ENCODE measurements at places on chromosomes 11 and 22.
A peak's percentile ranks its signal among the peaks of the same experiment; 100 is the strongest.

- DNase-seq = no peak
Observed at GRCh38 chr11:113901141-113901540, 3.5 kb upstream of the HTR3B start.

GRCh38 chr22:37533995-37534394, 14.8 kb upstream of the CARD10 start:
- DNase-seq = no peak

DNA sequence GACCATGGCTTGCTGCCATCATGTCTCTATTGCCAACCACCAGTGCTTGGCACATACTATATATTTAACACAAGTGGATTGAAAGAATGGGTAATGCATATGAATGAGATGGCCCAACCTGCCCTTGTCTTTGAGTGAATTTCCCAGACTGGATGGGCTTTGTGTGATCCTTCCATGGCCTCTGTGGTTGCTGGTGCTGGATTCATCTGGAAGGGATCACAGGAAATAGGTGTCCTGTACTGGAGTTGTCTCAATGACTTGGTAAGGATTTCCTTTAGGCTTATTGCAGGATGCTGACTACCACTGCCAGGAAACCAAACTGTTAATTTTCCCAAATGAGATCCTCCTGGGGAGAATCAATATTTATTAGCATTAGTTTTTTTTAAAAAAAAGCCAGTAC, 328.6 kb downstream of the TMEM135 start:
- no peak for DNase-seq

- no peak for DNase-seq
Observed at GRCh38 chr11:115912484-115912945, 408.3 kb upstream of the CADM1 start.

DNA sequence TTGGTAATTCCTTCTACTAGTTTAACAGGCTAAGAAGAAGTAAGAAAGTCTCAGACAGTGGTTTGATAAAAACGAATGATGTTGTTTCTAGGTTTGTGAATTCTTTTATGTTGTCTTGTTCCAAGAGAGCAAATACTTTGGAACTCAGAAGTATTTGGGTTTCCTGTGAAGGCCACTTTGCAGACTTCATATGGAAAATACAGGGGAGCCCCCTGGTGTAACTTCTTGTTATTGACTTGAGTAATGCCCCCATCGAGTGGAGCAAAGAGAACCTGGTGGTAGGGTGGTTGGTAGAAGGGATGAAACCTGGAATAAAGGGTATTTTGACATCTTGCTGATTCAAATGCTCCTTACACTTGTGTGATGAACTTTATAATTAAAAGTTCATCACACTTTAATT, 40.0 kb upstream of the PTH start:
- no peak for DNase-seq

DNA sequence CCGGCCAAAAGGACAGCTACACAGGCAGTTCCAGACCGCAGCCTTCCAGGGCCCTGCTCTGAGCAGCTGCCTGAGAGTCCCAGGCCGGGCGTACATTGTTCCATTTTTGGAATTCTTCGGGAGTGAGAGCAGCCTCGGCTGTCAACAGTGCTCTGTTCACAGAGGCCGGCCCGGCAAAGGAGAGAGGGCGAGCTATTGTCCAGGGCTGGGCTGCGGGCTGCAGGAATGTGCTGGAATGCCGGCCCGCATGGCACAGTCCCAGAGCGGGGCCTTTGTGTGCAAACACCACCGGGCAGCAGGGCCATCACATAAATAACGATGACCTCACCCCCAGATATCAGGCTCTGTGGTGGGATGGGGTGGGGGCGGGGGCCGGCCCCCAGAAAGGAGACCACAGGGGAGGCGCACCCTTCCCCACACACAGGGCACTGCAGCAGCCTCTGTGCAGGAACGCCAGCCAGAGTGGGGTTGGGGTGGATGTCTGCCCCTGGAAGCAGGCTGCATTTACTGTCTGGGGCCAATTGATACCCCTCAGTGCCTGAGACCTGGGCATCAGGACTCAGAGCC, 15.8 kb downstream of the LINC01488 start:
- DNase-seq = no peak

DNA sequence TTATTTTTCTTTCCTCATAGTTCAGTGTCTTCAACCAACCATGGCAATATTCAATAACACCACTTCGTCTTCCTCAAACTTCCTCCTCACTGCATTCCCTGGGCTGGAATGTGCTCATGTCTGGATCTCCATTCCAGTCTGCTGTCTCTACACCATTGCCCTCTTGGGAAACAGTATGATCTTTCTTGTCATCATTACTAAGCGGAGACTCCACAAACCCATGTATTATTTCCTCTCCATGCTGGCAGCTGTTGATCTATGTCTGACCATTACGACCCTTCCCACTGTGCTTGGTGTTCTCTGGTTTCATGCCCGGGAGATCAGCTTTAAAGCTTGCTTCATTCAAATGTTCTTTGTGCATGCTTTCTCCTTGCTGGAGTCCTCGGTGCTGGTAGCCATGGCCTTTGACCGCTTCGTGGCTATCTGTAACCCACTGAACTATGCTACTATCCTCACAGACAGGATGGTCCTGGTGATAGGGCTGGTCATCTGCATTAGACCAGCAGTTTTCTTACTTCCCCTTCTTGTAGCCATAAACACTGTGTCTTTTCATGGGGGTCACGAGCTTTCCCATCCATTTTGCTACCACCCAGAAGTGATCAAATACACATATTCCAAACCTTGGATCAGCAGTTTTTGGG, at the start of gene OR51T1:
Gene OR51T1, plus strand, starts transcription at position 41 of the 641 bp plus-strand sequence. Its CDS starts 0 bp downstream, at position 41.
- no peak for DNase-seq

GRCh38 chr11:65384301-65384889, 1.9 kb upstream of the SLC25A45 start:
- no peak for DNase-seq

DNA sequence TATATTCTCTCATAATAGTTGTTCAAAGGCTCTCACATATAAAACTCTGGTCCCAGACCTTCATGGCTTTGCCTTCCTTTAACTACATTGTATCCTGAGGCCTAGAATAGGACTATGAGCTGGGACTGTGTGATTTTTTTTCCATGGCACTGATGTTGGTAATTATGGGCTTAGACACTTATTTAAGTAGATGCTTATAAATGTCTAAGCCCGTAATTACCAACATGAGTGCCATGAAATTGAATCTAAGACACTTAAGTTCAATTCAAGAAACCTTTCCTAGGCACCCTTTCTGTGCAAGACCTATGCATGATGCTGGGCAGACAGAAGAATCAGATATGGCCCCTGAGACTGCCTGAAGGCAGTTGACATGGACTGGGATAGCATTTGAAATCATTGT, 63.0 kb downstream of the P4HA3 start:
- DNase-seq = no peak

DNA sequence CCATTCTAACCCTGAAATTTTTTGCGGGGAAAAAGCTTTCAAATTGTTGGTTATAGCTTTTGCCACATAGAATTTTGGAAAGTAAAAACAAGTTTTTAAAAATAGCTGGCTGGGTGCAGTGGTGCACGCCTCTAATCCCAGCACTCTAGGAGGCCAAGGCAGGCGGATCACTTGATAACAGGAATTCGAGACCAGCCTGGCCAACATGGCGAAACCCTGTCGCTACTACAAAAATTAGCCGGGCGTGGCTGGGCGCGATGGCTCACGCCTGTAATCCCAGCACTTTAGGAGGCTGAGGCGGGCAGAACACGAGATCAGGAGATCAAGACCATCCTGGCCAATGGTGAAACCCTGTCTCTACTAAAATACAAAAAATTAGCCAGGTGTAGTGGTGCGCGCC, 54.9 kb downstream of the TNRC6B start:
- DNase-seq = no peak

DNA sequence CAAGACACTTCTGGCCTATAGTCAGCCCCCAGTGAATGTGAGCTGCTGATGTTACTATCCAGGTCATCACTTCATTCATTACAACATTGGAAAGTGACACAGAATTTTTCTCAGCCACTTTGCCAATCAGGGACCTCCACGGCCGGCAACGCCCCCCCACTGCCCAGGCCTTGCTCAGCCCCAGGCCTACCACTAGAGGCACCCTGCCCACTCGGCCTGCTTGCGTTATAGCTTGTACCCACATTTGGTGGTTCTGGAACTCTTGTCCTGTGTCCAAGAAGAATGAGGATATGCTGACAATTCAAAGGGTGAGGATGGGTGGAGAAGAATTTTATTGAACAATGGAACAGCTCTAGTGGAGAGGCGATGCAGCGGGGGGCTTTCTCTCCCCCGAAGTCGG, 96.2 kb downstream of the TSPAN18 start:
- DNase-seq = no peak

DNA sequence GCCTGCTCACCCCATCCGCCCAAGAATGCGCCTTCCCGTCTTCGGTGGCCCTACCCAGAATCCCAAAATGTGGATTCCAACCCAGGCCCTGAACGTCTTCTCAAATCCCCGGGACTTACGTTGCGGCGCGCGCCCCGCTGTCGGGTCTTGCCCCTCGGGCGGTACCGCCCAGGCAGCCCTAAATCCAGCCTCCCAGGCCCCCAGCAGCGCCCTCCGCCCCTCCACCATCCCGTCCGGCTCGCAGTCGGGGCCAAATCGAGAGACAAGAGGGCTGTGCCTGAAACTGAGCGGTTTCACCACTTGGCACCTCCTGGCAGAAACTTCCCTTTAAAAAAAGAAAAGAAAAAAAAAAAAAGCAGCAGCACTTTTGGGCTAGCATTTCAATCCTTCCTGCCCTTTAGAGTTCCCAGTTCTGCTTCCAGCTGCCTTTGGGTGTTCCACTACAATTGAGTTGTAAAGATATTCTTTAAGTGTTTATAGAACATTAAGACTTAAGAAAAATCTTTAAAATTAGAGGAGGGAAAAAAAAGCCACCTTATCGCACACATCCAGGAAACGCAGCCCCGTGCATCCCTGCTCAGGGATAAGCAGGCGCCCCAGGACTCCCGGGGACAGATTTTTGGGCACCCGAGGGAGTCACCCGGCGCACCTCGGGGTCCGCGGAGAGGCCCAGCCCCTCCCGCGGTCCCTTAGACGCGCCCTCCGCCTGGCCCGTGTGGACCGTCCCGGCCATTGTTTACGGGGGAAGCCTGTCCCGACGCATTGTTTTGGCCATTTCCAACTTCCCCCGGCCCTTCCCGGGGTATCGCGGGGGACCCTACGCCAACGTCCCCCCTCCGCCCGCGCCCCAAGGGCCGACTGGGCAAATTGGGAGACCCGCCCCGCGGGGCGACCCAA, 57.6 kb downstream of the KCNJ4 start:
- no peak for DNase-seq

- no peak for DNase-seq
Observed at GRCh38 chr11:114207096-114207495, 89.1 kb upstream of the NNMT start.

DNA sequence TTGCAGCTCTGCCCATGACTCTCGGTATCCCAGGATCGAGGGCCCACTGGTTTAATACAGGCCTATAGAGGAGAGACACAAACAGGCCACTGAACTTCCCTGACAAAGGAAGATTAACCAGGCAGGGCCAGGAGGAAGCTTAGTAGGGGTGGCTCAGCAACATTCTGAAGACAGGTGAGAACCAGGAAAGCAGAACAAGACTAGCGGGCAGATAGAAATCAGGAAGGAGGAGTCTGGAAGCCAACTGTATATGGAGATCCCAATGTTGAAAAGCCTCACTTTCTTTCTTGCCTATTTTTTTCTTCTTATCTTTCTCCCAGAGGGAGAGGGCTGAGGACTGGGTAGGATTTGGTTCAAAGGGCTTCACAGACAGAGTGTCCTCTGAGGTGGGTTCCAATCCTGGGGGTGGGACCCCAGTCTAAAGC, 5.4 kb downstream of the PI4KA start:
- no peak for DNase-seq

DNA sequence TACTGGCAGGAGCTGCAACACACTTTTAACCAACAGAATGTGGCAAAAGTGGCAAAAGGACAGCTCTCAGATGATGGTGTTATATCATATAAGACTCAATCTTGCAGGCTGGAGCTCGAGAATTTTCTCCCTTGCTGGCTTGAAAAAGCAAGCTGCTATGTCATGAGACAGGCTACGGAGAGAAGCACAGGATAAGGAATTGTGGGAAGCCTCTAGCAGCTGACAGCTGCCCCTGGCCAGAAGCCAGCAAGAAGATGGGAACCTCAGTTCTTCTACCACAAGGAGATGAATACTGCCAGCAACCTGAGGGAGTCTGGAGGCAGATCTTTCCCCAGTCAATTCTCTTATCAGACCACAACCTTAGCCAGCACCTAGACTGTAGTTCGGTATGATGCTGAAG, 24.6 kb downstream of the FXYD6 start:
- no peak for DNase-seq

- no peak for DNase-seq
Observed at GRCh38 chr11:20088397-20089225, 71.7 kb downstream of the DBX1 start.

- DNase-seq = no peak
Observed at GRCh38 chr11:62959422-62959980, 25.3 kb downstream of the SLC22A6 start.

GRCh38 chr11:119030329-119031047, at the start of gene SLC37A4:
Gene SLC37A4 (minus strand): TSS chr11:119030877.
- DNase-seq = peak; percentile 86

GRCh38 chr11:118883368-118884071, at the start of gene CXCR5:
Gene CXCR5 (plus strand): TSS chr11:118883892. CDS start chr11:118883942, 50 bp downstream.
- no peak for DNase-seq

DNA sequence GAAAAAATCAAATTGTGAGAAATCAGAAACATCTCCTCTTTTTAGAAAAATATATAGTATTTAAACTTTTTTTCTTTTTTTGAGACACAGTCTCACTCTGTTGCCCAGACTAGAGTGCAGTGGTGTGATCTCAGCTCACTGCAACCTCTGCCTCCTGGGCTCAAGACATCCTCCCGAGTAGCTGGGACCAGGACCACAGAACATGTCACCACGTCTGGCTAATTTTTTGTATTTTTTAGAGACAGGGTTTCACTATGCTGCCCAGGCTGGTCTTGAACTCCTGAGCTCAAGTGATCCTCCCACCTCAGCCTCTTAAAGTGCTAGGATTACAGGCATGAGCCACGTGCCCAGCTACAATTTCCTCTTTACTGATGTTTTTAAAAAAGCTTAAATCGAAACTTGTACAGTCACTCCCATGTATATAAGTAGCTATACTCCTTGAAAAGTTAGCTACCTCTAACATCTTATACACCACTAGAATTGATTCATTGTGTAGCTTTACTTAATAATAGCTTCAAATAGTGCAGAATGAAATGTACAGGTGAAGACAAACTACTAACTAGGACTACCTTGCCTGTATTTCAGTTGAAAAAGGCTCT, 10.3 kb downstream of the EIF4G2 start:
- no peak for DNase-seq

- DNase-seq = no peak
Observed at GRCh38 chr11:33915526-33915925, 23.6 kb upstream of the LMO2 start.

- peak; percentile 63 for DNase-seq
Observed at GRCh38 chr11:62671608-62672389, at the start of the genes LBHD1 and UQCC3. Gene LBHD1 (minus strand): TSS chr11:62672267. CDS start chr11:62670031, 2,236 bp downstream. Gene UQCC3 (plus strand): TSS chr11:62671673. CDS start chr11:62671746, 73 bp downstream.

- no peak for DNase-seq
Observed at GRCh38 chr11:45698777-45699497, 33.5 kb upstream of the CHST1 start.

DNA sequence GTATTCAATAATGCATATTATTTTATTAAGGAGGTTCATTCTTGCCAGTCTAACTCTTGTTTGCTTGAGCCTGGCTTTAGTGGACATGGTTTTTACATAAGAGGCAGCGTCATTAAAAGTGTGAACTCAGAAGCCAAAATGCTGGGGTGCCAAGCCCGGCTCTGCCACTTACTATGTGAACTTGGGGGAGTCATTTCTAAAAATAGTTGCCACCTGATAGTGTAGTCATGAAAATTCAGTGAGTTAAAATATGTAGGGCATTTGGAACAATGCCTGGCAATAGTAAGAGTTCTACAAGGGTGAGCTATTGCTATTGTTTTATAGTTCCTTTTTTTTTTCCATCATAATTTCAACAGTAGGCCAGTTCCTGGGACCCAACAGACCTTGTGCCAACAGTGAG, 49.9 kb downstream of the TENM4 start:
- no peak for DNase-seq
